Posterior cingulate gyrus (tissue), 11 donors: ENCODE measurements at places on chromosomes 3 and 15.

DNA sequence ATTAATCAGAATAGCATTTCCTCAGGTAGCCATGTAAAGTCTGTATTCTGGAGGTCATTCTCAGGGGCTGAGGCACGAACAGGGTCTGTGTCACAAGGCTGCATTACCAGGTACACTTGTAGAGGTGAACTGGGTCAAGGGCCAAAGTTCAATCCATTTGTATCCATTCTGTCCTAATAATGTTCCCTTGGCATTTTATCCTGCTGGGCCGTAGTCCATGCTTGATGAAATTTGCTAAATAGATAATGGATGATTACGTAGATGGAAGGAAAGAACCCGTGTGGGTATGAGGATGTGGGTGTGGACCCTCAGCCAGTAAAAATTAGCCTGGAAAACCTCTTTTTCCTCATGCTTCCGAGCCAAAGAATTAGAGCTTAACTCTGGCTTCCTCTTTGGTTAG lies 785.9 kb downstream of the GRM7 start:
- no peak for DNase-seq

DNA sequence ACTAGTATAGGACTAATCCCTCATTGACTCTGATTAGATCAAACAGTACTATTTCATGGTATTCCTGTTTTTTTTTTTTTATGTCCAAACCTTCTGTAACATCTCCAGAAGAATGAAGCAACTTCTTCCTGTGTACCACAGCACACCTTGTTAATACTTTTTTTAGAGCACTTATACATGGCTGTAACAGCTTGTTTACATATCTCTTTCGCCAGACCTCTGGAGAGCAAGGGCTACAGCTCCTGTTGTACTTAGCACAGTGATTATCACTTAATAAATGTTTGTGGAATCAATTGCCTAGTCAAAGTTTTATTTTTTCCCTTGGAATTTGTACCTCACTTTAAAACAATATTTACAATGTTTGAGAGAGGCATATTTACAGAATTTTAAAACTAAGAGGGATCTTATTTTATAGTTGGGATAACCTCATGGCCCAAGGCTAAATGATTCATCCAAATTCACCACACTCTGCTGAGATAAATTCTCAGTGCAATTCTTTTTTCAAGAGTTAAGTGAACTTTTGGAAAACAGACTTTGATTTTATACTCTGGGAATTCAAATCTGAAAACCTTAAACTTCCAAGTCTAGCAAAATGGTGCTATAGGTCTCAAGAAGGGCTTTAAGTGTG lies 9.2 kb upstream of the GATM start:
- DNase-seq, result no peak

- DNase-seq, result no peak
These were observed 110.8 kb downstream of the VGLL4 start for GRCh38 chr3:11532931-11533391.

GRCh38 chr3:24174614-24175013 lies 229.5 kb downstream of the NR1D2 start:
- no peak for DNase-seq

- peak; percentile 38 for DNase-seq
These were observed 665 bp downstream of the GLB1 start for GRCh38 chr3:33096093-33096868.

DNA sequence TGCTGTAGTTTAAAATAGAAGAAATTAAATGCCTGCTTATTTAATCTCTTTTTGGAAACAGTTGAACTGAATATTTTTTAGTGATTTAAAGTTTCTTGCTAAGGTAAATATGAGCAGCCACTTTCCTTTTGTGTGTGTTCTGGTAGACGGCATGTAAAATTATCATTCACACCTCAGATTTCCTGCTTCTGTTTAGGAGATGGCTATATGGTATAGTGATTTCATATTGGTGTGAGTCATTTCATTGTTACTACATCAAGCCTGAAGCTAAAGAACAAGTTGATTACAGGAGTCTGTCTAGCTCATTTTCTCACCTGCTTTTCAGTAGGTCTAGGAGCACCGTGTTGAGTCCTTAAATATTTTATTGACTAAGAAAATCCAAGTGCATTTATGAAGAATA lies 2.2 kb downstream of the LRCH3 start:
- DNase-seq, result no peak

GRCh38 chr3:99943931-99944761 lies 126.5 kb downstream of the CMSS1 start:
- DNase-seq, result no peak

GRCh38 chr3:81760215-81760614 lies 1.2 kb downstream of the GBE1 start:
- DNase-seq, result no peak
